ENCODE measurements at places on chromosomes 2 and 18.
A peak's percentile ranks its signal among the peaks of the same experiment; 100 is the strongest.

- DNase-seq: no peak
These were observed 355.5 kb upstream of the ZEB2 start for GRCh38 chr2:144875290-144875969.

DNA sequence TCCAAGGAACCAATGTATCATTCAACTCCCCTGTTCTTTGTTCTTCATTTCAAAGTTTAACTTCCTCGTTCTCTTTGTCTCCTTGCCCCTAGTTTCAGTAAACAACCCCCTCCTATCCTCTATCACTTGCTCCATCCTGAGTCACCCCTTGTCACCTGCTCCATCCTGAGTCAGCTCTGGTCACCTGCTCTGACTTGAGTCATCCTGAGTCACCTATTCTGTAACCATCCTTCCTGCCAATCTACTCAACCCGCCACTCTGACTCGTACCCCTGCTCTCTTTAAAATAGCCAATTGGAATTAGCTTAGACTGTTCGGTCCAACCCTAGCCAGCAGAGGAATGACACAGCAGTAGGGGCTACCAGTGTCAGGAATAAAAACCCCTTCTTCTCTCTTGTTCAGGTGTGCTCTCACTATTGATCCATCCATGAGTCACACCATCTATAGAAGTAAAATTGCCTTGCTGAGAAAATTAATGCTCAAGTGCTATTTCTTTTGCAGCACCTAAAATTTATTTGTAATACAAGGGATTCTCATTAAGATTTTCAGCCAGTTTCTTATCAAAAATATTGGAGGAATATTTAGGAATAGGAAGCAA is 326.8 kb downstream of the AKAIN1 start:
- no peak for DNase-seq

- peak; percentile 35 for DNase-seq
These were observed 155.0 kb downstream of the TTC32 start for GRCh38 chr2:19746611-19747309.

DNA sequence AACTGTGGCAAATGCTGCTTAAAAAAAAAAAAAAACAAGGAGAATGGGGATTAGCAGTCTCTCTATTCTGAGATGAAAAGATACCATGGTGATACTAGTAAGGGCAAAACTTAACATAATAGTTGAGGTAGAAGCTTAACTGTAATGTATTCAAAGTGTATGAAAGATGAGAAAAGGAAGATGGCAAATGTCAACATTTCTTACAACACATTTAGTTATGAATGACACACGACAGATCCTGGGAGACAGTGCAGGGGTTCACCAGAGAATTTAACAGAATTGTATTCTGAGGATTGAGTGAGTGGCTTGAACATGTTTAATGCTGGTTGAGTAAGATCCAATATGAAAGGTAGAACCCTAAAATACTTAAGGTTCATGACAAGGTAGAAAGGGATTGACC is 52.7 kb downstream of the CUL3 start:
- DNase-seq: no peak

DNA sequence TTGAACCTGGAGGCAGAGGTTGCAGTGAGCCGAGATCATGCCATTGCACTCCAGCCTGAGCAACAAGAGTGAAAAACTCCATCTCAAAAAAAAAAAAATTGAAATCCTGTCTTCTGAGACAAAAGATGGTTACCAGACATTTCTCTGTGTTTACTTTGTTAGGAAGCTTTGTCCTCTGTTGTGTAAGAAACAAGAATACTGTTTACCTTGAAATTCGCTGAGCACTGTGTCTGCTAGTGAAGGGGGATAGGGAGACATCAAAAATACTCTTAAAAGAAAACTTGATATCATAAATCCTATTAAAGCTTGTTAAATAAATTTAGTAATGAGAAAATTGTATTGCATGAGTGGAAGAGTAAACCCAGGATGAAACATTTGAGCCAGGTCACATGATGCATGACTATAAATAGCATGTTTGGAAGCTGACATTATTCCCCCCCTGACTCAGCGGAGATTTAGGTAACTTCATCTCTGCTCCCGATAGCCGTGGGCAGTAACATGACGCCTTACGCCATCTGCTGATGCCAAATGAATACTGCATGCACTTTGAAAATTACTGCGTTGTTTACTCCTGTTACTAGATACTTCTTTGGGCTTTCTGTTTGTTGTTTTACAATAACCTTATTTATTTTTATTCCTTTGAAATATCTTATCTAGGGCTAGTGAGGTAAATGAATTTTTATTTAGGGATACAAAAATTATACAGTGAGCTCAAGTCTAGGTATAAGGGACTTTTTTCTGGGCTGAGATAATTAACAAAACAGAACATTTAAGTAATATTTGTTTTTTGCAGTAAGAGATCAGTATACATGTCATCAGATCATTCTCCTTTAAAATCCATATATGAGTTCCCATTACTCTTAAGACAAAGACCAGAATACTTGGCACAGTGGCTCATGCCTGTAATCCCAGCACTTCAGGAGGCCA is 134.9 kb downstream of the MAP3K20 start:
- peak; percentile 93 for DNase-seq

DNA sequence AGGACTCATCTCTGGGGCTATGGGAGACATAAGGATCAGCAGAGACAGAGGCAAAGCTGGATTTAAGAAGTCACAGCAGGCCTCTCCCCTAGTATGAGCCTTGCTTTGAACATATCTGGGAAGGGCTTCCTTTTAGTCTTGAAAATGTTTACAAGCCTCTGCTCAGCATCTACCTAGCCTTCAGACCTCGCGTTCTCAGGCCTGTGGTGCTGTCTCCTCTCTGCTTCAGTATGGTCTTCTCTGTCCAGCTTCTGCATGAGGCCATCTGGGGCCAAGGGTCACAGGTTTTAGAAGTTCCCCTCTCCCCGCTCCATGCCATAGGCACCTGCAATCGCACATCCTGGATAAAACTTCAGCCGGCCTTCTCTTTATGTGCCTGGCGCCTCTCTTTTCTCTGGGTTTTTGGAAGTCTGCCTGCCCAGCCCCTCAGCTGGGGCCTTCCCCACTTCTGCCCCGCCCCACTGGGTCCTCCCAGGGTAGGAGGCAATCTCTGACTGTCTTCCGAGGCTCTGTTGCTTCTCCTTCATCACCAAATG is 7.1 kb downstream of the ACTG2 start:
- no peak for DNase-seq

GRCh38 chr2:157822993-157823392 is 53.1 kb downstream of the ACVR1 start:
- DNase-seq: peak; percentile 28

- peak; percentile 4 for DNase-seq
These were observed 199.0 kb downstream of the LPIN1 start for GRCh38 chr2:11945139-11946126.

- DNase-seq: no peak
These were observed 127.5 kb upstream of the AGAP1 start for GRCh38 chr2:235366390-235366789.

DNA sequence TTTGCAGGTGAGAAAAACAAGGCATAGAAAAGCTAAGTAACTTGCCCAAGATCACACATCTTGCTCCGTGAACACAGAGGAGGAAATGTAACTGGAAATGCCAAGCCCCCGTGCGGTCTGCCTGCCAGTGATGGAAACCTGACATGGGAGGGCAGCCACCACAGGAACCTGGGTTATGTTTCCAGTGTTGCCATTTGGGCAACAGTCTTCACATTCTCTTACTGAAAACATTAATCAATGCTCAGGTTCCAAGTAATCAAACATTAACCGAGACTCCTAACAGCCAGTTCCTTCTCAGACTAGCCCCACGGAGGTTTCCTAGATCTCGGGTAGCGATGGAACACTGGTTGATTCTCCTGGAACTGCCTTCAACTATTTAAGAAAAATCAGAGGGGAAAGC is 2.5 kb downstream of the TGFA start:
- no peak for DNase-seq

DNA sequence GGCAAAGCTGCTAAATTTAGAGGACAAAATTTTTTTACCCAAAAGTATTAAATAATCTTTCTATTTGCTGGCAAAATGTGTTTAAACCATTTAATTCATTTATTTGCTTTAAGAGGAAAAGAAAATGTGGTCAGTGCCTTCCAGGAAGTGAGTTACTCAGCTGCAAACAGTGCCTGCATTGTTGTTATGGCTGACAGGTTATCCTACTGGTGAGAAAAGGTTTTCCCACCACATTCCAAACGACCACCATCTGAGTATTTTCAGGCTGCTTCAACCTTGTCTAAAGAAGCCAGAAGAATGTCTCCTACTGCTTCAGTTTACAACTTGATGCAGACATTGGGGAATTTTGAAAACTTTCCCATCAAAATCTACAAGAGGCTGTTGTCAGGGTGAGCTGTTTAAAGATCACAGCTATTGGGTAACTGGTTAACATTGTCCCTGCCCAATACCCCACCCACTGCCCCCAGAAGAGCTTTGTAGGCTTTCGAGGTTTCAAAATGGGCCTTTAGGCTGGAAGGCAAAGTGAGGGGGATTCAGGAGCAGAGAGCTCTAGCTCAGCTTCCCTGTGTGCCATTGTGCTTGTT is 461.3 kb upstream of the FANCL start:
- DNase-seq: peak; percentile 1

GRCh38 chr18:59878644-59879043 is 21.2 kb upstream of the PMAIP1 start:
- DNase-seq: peak; percentile 32

GRCh38 chr2:70367722-70368323 is 66.0 kb upstream of the FAM136A start:
- no peak for DNase-seq

DNA sequence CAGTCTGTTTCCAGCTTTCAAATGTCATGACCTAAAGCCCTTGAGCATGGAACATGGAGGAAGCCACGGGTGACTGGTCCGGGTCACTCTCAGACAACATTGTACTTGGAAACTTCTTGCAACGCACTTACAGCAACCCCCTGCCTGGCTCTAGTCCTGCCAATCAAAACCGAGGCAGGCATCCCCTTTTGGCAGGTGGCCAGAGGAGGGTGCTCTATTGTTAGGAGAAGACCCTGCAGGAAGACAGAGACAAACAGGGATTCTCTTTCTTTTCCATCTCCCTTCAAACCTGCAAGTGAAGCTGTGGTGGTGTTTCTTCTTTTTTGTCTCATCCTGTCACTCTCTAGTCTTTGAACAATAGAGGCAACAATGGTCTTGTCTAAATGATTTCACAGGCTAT is 667.2 kb downstream of the ZEB2 start:
- DNase-seq: no peak

GRCh38 chr2:120539937-120540718 is 194.2 kb downstream of the INHBB start:
- DNase-seq: peak; percentile 98

GRCh38 chr2:214853906-214854305 is 44.4 kb upstream of the BARD1 start:
- no peak for DNase-seq

- DNase-seq: peak; percentile 82
These were observed 31.1 kb downstream of the HK2 start for GRCh38 chr2:74864728-74865722.

Measured in EL (cell line).